ENCODE measurements at places on chromosomes 6 and 20.
A peak's percentile ranks its signal among the peaks of the same experiment; 100 is the strongest.

- DNase-seq, result no peak
These were observed 77.1 kb upstream of the MRPS10 start for GRCh38 chr6:42294759-42295158.

- DNase-seq, result no peak
These were observed 59.5 kb downstream of the ZMYND8 start for GRCh38 chr20:47296950-47297349.

GRCh38 chr20:1861347-1861976, 33.7 kb upstream of the SIRPA start:
- DNase-seq, result no peak

GRCh38 chr20:49483018-49483695, 689 bp upstream of the KCNB1 start:
- DNase-seq, result no peak

GRCh38 chr20:59611286-59611685, 6.9 kb downstream of the PHACTR3 start:
- DNase-seq, result no peak

DNA sequence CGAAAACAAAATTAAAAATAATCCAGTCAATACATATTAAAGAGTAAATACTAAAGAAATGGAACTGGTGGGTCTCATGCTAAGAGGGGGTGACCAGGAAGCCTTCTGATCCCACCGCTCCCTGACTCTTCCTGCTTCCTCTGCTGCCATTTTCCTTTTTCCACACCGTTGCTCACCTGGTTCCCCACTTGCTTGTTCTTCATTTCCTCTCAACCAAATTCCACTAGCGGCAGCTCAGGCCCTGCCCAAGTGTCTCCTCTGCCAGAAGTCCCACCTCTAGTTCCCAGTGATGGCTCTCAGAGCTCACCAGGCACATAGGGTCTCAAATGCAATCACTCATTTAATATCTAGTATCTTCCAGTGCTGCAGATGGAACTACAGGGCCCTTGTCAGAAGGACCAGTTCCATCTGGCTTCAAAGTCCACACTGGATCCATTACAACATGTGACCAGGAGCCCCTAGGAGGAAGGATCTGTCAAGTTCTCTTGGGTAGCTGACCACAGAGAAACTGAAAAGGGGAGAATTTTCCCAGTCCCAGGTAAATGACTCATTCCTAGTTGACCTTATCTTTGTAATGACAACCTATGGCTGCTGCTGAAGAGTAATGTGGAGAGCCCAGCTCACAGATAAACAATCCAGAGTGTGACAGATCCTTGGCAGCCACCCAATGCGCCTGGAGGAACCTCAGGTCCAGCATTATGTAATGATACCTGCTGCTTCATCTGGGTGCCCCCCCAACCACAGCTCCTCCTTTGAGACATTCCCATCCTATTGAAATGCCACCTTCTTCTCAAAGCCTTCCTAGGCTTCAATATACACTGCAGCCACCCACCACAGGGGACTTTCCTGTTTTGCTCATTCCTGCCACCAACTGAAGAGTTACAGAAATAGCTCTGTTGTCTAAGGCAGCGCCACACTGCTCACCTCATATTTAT, 38.2 kb downstream of the ELMO2 start:
- no peak for DNase-seq

GRCh38 chr6:87793315-87793714, 91.3 kb upstream of the AKIRIN2 start:
- DNase-seq, result no peak

- DNase-seq, result no peak
These were observed 62.4 kb downstream of the ZBTB9 start for GRCh38 chr6:33516726-33517125.

GRCh38 chr6:31541059-31541657, 645 bp downstream of the DDX39B start:
- DNase-seq, result peak; percentile 67
